ENCODE measurements at places on chromosomes 2 and 18.

GRCh38 chr2:108704871-108705270 lies 14.4 kb upstream of the RANBP2 start:
- no peak for DNase-seq

- DNase-seq, result peak; percentile 64
Measured at GRCh38 chr18:78659748-78660147, 319.9 kb upstream of the SALL3 start.

- DNase-seq, result no peak
Measured at GRCh38 chr2:18209934-18210639, 331.6 kb downstream of the KCNS3 start.

GRCh38 chr2:44560352-44560751 lies 198.6 kb downstream of the CAMKMT start:
- DNase-seq, result peak; percentile 21

DNA sequence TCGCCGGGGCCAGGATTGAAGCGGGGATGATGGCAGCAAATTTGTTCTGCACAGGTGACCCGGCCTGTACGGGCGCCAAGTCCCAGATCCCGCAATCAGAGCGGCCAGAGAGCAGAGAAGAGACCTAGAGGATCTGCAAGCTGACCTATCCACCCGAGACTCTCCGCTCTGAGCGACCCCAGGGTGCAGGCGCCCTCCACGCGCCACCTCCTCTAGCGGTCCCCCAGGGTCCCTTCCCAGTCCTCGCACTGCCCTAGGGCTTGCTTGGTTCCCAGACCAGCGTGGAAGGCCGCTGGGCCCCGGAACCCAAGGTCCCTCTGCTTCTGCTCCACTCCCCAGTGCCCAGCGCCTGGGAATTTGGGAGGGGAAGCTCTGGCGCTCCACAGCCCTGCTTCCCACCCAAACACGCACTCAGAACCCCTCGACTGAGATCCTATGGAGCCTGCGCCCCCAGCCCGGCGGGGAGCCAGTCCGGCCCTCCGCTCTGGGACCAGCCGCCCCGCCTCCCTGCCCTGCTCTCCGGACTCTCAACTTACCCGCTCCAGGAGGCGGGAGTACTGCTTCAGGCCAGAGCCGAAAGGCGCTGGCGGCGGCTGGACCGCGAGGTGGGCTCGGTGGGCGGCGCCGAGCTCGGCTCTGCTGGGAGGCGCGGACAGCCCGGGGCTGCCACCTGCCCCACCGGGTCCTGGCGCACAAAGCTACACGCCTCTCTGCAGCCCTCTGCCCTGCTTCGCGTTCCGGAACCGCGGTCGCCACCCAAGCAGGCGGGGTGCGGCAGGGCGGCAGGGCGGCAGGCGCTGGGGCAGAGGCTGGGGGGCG lies 3.0 kb upstream of the SIX3 start:
- peak; percentile 44 for DNase-seq

- no peak for DNase-seq
Measured at GRCh38 chr18:67145586-67146292, 370.8 kb downstream of the DSEL start.

- DNase-seq, result no peak
Measured at GRCh38 chr2:119518401-119519056, 5.8 kb downstream of the SCTR start.

- no peak for DNase-seq
Measured at GRCh38 chr2:25497229-25497917, 155.6 kb upstream of the DNMT3A start.

DNA sequence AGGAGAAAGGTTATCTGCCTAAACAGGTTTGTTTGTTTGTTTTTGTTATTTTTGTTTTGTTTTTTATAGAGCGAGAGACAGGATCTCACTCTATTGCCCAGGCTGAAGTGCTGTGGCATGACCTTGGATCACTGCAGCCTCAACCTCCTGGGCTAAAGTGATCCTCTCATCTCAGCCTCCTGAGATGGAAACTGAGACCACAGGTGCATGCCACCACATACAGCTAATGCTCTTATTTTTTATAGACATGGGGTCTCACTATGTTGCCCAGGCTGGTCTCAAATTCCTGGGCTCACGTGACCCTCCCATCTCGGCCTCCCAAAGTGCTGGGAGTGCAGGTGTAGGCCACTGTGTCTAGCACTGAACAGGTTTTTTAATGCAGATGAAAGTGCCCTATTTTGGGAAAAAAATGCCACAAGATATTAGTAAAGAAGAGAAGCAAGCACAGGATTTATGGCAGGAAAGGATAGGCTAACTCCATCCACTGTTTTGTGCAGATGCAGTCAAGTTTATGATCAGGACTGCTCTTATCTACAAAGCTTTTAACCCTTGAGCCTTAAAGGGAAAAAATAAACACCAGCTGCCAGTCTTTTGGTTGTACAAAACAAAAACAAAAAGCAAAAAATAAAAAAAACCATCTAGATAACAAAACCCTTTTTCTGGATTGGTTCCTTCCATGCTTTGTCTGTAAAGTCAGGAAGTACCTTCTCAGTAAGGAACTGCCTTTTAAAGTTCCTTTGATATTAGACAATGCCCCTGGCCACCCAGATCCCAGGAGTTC lies 29.4 kb downstream of the MAP4K3 start:
- no peak for DNase-seq

DNA sequence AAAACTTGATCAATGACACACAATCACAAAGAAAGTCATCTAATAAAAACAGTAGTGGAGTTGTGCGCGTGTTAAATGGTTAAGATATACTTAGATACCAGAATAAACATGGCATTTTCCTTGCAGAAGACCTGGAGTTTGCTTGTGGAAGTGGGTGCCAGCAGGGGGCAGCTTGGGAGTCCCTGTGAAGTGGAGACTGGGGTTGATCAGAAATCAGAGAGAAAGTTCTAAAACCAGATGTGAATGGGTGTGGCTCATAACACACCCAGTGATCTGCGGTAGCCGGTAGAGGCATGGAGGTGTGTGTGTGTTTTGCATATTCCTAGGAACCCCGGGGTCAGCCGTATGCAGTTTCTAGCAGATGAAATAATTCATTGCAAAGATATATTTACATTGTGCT lies 300.1 kb upstream of the TRIB2 start:
- no peak for DNase-seq

DNA sequence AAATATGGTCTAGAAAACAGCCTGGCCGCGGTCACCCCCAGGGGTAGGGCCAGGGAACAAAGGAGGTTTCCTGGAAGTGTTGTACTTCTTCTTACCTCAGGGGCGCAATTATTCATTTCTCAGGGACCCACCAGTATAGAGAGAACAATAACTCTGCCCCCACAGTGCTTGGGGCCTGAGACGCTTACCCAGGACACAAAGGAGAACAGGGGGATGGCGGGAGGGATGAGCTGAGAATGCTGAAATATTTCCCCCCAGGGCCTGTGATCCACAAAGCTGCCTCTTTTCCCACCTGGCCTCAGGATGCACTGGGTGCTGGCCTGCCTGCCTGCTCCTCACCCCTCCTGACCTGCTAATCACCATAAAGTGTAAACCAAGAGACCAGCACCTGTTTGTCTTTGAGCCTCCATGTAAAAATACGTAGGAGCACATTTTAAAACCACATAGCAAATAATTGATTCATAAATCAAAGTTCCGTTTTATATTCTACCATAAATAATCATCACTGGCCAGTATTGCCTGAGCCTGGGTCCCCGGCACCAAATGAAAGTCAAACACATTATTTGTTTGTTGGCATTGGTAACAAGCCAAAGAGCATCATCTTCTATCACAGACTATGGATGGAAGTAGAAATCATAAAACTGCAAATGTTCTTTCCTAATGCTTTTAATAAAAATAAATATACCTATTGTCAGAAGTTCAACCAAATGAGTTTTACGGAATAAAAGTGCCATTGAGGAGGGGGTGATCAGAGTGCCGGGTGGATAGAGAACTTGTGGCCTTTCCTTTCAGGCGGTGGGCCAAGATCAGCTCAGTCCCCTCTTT lies 67.3 kb upstream of the RMDN2 start:
- no peak for DNase-seq

Measured in glutamatergic neuron (in vitro differentiated cells).